ENCODE measurements at places on chromosomes 16 and 17.

- no peak overlapping the region for H3K4me3 ChIP-seq
- peaks cover 12% of the 10 kb centered on the region for H3K4me1 ChIP-seq
- no peak for DNase-seq
- no peak overlapping the region for H3K27ac ChIP-seq
- H3K27me3 ChIP-seq, result peaks cover 4% of the 10 kb centered on the region
These were observed 2.4 kb downstream of the VPS25 start for GRCh38 chr17:42775534-42776098.

DNA sequence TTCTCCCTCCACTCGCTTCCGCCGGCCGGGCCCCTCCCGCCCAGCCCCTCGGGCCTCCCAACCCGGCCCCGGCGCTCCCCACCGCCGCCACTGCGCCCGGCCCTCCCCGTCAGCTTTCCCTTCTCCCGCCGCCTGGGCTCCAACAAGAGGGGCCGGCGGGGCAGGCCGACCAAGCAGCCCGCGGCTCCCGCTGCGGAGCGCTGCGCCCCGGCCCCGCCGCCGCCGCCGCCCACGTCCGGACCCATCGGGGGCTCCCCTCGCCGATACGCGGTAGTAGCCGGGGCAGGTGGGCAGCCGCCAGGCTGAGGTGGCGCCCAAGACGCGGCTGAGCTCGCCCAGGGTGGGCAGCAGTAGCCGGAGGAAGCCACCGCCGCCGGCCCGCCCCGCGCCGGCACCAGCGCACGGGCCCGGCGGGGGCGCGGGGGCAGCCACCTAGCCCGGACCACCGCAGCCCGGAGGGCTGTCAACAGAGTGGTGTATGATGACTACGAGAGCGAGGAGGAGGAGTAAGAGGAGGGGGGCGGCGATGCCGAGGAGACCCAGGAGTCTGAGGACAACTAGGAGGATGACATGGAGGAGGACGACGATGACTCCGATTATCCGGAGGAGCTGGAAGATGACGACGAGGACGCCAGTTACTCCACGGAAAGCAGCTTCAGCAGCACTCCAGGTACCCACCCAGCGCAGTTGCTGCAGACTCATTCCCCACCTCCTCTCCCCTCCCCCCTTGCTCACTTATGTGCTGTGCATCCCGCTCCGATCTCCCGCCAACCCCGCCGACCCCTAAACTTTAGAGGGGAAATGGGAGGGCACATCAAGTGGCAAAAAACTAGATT is 498 bp downstream of the LRRC37B start:
- peaks cover 17% of the 10 kb centered on the region for H3K4me1 ChIP-seq
- no peaks in the 10 kb centered on the region for H3K36me3 ChIP-seq
- peak overlapping the region; percentile 80 for H3K4me3 ChIP-seq
- H3K27ac ChIP-seq, result peak overlapping the region; percentile 75

GRCh38 chr17:81228834-81229665 is 6.3 kb upstream of the CEP131 start:
- peak; percentile 23 for DNase-seq
- H3K27me3 ChIP-seq, result no peaks in the 10 kb centered on the region
- H3K36me3 ChIP-seq, result peaks cover 28% of the 10 kb centered on the region
- H3K4me3 ChIP-seq, result no peak overlapping the region

- DNase-seq, result no peak
- no peaks in the 10 kb centered on the region for H3K4me1 ChIP-seq
- no peak overlapping the region for H3K27ac ChIP-seq
These were observed 83.2 kb upstream of the CLEC18A start for GRCh38 chr16:69867784-69868560.

GRCh38 chr17:10073941-10074340 is 124.5 kb downstream of the GAS7 start:
- no peak for DNase-seq
- H3K27me3 ChIP-seq, result no peaks in the 10 kb centered on the region
- H3K4me3 ChIP-seq, result no peak overlapping the region
- H3K36me3 ChIP-seq, result no peaks in the 10 kb centered on the region
- H3K27ac ChIP-seq, result no peak overlapping the region

GRCh38 chr17:5975661-5976060 is 94.5 kb upstream of the WSCD1 start:
- DNase-seq, result no peak
- no peaks in the 10 kb centered on the region for H3K4me1 ChIP-seq
- no peak overlapping the region for H3K4me3 ChIP-seq
- no peak overlapping the region for H3K27ac ChIP-seq
- peaks cover 11% of the 10 kb centered on the region for H3K27me3 ChIP-seq
- no peaks in the 10 kb centered on the region for H3K36me3 ChIP-seq

Data from heart left ventricle (tissue), 16 donors.